ENCODE measurements at places on chromosomes 6 and 20. TPM values are rescaled to one million over a fixed set of nuclear protein-coding genes. Genes with fewer than 3 reads are reported as not detected.

The TRIM40 gene
- total RNA-seq, result not detected

The C6orf15 gene
- not detected for total RNA-seq

The CASS4 gene
- total RNA-seq, result 3.1 TPM

The TTK gene
- 22.4 TPM for total RNA-seq

The SAPCD1 gene
- total RNA-seq, result 17.7 TPM

The ACTL10 gene
- total RNA-seq, result 3.7 TPM

The POLH gene
- total RNA-seq, result 34.2 TPM

DNA sequence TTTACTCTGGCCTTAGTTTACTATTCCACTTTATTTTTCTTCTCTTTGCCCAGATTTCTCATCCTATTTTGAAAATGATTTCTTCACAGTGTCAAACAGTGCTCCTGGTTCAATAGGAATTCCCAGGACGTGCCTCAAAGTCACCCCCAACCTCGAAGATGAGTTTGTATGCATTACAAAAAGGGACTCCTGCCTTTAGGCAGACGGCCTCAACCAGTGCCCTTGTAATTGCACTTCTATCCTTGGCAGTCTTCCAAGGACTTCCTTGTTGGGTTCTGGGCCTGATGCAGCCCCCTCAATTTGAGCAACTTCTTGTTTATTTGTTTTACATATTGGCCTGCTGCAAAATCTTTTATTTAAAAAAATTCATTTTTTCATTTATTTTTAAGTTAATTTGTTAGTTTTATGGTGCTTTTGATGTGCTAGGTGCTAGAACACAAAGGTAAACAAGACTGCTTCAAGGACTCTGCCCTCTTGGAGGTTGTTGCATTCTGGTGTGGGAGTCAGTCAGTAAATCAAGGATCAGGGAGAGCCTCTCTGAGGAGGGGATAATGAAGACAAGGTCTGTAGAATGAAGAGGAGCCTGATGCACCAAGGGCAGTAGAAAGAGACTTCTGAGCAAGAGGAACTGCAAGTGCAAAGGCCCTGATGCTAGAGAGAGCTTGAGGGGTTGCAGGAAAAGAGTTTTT is 181.5 kb upstream of the LAMP5 start:
- no peak for DNase-seq

DNA sequence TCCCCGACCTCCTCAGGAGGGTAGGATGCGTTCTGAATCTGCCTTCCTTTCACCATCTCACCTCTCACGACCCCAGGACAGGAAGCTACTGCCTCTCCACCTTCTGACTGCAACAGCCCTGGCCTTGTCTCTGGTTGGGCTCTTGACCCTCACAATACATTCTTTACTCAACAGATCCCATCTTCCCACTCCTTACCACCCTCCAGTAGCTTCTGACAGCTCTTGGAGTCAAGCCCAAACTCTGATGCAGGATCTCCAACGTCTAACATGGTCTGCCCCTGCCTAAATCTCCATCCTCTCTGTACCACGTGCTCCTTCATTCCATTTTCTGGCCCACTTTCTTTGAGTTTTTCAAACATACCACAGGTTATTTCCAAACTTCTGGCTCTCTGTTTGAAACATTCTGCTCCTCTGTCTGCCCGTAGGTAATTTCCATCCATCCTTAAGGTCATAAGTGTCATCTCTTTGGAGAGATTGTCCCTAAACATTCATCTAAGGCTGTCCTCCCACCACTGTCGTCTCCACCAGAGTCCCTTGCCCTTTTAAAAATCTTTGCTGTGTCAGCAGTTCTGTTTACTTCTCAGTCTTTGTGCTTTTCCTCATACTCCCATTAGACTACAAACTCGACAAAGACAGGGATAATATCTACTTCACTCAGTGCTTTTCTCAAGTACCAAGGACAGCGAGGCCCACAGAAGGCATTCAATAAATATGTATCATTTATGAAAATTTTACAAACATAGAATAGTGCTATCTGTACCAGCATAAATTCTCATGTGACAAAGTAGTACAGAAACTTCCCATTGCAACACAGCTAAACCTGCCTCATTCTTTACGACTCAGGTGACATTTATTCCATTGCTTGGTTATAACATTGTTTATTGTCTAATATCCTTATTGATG is 73.6 kb downstream of the BCAS1 start:
- DNase-seq, result no peak

DNA sequence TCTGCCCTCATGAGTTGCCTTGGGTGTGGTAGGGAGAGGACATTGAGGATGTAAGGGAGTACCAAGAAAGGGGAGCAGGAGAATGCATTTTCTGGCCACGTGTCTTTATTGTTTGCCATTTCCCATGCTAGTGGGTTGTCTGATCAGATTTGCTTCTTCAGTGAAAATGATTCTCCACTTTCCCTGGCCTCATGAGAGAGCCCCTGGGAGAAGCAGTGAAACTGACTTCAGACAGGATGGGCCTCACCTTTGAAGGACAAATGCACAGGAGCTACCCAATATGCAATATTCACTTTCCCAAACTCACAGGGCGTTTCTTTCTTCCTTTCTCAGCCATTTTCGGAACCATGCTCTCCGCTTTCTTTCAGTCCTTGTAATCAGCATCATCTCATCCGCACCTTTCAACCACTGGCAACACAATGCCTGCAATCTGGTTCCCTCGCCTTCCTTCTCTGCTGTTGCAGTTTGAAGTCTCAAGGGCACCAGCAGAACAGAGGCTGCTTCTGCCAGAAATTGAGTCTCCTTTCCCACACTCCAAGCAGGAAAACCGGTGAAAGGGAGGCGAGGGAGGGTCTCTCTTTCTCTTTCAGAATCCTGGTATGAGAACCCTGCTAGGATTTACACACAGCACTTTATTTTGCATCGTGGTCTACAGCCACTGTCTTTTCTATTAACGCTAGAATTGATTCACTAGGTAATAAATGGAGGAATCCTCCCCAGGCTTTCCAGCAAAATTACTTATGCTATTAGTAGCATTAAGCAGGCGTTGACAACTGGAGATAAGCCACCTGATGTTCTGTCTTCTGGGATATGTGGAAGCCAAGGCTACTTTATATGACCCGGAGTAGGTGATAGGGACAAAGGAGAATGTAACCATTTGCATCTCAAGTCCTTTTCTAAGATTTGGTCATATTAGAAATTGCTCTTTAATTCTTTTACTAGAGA is 62.0 kb upstream of the FAM184A start:
- DNase-seq, result no peak

DNA sequence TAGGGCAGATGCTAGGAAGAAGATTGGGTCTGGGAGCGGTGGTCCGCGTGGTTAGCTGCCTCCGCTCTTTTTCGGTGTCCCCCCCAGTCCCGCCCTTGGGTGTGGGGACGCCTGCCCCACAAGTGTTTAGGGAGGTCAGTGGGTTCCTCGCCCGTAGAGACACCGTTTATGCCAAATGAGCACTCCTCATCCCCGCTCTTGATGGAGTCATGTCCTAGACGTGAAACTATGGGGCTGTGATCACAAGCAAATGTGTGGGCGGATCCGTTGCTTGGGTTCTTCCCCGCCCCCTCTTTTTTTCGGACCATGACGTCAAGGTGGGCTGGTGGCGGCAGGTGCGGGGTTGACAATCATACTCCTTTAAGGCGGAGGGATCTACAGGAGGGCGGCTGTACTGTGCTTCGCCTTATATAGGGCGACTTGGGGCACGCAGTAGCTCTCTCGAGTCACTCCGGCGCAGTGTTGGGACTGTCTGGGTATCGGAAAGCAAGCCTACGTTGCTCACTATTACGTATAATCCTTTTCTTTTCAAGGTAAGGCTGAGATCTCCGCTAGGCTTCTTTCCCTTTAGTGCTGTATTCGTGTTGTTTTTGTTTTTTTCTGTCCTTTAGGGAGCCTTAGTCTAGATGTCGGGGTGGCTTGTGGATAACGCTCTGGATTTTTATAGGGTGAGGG is at the start of gene HSP90AB1:
HSP90AB1 (plus strand) TSS at position 439 of the 675 bp plus-strand sequence. CDS start 1,529 bp downstream, outside the sequence.
- DNase-seq, result peak; percentile 99

DNA sequence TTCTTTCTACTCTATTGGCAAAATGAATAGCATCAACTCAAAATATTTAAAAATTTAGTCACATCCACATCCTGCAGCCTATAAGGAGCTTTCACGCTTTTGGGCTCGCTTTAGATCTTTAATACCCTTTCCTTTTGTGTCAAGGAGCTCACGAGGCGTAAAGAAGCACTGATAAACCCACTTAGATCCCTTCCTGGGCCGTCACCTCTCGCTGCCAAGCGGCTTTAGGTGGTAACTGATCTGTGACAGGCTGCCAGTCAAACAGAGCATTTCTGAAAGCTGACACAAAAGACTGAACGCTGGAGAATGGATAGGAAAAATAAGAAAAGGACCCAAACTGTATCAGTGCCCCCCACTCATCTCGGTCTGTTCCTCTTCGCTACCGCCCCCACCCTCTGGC is 385.7 kb upstream of the MMS22L start:
- no peak for DNase-seq

- DNase-seq, result no peak
Measured at GRCh38 chr20:24662322-24662721, 192.9 kb downstream of the SYNDIG1 start.

DNA sequence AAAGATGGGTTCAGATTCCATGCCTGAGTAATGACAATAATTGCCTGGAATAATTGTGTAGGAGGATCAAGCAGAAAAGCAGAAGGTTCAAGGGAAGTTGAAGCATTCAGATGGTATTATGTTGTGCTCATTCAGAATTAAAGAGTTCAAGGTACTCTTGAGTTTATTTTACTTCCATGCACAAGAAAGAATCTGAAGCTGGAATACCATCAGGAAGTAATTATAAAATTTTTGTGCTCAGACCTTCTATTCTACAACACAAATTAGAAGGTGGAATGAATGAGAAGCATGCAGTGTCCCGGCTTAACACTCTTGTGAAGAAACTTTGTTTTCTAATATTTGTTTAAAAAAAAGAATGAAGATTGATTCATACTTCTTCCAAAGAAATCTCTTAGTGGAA is 139.4 kb upstream of the ENPP5 start:
- no peak for DNase-seq

DNA sequence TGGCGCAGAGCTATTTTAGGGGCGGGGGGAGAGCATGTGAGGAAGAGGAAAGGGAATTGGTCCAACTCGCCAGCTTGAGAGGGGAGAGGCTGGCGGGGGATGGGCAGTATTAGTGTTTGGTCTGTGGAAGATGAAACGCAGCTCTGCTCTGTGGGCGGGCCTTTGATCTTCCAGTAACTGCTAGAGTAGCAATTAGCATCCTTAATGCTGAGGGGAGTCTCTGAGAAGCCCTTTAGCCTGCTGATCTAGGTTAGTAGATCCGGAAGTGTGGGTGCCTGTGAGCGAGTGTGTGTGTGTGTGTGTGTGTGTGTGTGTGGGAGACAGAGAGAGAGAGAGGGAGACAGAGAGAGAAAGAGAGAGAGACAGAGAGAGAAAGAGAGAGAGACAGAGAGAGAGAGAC is 117.2 kb upstream of the BACH2 start:
- DNase-seq, result peak; percentile 91

GRCh38 chr6:7723041-7723447 is 2.9 kb upstream of the BMP6 start:
- peak; percentile 89 for DNase-seq

GRCh38 chr6:7786214-7786661 is 60.3 kb downstream of the BMP6 start:
- DNase-seq, result no peak

DNA sequence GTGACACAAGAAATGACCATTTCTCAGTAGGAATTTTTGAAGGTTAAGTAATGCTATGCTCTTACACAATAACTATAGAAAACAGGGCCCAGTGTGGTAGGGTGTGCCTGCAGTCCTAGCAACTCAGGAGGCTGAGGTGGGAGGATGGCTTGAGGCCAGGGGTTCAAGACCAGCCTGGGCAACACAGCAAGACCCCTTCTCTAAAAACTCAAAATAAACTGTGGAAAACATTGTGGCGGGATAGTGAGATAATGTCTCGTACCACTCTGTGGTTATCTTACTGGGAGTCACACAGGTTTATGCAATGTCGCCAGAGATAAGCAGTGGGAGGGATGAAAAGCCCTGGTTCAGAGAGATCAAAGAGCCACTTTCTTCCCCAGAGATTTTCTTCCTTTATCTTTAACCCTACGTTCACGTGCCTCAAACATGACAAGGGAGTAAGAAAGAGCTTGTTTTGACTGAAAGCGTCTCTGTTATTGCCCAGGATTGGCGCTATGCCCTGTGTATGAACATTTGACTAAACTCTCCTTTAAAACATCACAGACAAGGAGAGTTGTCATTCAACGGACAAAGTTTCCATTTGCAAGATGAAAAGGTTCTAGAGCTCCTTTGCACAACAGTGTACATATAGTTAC is 13.9 kb downstream of the GCM1 start:
- DNase-seq, result no peak

GRCh38 chr20:1576641-1577040 is 19.1 kb upstream of the SIRPD start:
- peak; percentile 34 for DNase-seq

- no peak for DNase-seq
Measured at GRCh38 chr20:38831049-38831691, 25.7 kb downstream of the PPP1R16B start.

DNA sequence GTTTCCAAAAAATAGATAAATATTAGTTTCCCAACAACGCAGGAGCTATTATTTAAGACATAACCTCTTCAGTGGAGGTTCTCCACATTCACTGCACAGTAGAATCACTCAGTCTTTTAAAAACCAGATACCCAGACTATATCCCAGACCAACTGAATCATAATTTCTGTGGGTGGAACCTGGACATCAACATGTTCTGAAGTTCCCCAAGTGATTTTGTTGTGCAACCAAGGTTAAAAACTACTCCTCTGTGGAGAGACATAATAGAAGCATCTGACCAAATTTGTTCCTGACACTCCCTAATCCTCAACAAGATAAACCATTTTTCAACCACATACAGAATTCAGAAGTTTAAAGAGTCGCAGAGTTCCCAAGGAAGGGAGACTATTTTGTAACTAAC is 42.3 kb downstream of the STK38 start:
- DNase-seq, result no peak

GRCh38 chr20:62142252-62143080 is 728 bp downstream of the PSMA7 start:
- DNase-seq, result no peak

DNA sequence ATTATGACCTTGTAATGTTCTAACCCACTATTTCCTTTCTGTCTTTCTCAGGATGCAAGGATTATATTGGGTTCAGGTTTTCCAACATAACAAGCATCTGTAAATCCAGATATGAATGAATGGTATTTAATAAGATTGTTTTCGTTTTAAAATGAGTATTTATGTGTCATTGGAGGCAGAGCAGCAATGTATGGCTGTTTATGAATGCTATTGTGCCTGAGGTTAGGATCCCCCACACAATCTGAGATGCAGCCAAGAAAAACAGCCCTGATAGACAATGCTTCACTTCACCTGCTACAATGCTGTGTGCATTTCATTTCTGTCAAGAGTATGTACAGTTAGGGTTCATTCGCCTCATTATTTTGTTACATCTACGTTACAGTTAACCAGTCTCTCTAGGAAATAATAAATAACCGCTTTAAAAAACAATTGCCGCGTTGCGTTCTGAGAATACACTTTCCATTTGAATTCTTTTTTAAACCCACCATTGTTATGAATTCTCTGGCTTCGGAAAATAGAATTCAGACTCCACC is 19.6 kb downstream of the TFAP2A start:
- no peak for DNase-seq

All from activated CD4-positive, alpha-beta T cell treated with anti-CD3 and anti-CD28 coated beads, Interleukin-2, amount 10 ng/mL, durations not matched to agents 24 days and 14 days (primary cell).